ENCODE measurements at places on chromosomes 4 and X.

DNA sequence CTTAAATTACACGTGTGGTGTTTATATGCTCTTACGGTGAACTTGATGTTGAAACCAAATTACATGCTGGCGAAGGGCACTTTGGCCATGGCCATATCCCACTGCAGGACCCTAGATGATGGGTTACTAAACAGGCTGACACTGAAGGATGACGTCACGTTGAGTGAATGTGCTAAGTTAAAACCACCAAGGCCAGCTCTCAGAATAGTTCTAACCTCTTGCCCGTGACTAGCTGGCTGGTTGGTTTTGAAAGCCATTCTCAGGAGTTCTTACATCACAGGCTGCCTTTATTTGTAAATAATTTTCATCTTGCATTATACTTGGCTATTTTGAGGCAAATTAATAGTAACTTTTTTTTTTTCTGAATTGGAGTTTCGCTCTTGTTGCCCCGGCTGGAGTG lies 41.3 kb upstream of the PHEX start:
- DNase-seq, result no peak

DNA sequence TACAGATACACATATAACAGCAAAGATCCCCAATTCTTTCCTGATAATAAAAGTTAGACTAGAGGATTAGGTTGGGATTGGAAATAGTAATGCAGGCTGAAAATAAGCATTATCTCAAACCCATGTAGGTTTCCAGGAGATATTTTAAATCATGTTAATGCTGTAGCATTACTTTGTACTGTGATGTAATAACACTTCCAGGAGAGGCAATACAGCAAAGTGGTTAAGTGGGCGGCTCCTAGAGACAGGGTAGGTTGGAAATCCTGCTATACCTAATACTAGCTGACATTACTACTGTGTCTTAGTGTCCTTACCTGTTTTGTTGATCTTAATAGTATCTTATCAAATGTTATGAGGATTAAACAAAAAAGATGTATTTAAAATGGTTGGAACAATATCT lies 9.6 kb downstream of the PAICS start:
- no peak for DNase-seq

GRCh38 chrX:83535417-83536196 lies 27.5 kb downstream of the POU3F4 start:
- DNase-seq, result no peak

- DNase-seq, result peak; percentile 34
Measured at GRCh38 chr4:39044956-39045826, 13.0 kb upstream of the TMEM156 start.

DNA sequence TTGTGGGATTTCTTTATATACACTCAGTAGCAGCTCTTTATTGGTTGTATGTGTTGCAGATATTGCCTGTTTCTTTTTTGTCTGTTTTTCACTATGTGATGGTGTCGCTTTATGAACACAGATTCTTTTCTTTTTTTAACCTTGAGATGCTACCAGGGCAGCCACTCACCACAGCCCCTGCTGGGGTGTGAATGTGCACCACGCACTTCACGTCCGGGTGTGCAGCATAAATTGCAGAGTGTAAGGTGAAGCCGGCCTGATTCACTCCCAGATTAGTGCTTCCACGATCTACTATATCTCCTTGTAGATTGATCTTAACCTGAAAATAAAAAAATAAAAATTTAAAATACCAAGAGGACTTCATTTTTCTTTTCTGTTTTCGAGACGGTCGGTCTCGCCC lies 71.4 kb downstream of the FAM193A start:
- no peak for DNase-seq

GRCh38 chr4:123300222-123301039 lies 96.2 kb upstream of the SPRY1 start:
- no peak for DNase-seq

GRCh38 chr4:83328521-83329187 lies 6.0 kb downstream of the HPSE start:
- DNase-seq, result no peak

DNA sequence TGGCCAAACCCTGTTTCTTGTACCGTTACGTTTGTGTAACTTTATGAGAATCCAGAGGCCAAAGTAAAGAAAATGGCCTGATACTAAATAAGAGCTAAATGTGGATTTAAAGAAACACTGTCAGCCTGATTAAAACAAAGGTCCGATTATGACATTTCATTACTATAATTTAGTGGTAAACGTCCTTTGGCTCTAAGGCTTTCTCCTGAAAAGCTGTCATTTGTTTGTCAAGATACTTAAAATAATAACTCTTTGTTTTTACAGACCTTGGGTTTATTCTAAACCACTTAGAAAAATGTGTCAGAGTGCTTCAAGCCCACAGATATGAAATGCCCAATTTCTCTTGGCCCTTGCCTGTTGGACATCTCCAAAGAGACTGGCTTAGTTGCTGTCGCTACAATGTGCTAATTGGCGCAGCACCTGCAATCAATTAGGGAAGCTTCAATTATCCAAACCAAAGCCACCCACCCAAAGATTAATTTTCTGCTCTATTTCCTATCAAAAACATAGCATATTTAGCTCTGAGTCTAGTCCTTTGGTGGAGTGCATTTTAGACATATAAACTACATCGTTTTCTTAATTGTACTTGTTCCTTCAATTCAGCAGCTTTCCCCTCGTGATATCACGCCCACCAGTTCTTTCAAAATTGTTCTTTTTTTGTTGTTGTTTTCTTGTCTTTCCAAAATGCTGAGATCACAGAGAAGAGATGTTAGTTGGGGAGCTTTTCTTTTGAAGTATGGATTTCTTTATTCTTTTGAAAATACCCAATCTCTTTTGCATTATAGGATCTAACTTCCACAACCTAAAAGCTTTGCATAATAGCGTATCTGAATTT lies 13.6 kb downstream of the SMIM20 start:
- no peak for DNase-seq

DNA sequence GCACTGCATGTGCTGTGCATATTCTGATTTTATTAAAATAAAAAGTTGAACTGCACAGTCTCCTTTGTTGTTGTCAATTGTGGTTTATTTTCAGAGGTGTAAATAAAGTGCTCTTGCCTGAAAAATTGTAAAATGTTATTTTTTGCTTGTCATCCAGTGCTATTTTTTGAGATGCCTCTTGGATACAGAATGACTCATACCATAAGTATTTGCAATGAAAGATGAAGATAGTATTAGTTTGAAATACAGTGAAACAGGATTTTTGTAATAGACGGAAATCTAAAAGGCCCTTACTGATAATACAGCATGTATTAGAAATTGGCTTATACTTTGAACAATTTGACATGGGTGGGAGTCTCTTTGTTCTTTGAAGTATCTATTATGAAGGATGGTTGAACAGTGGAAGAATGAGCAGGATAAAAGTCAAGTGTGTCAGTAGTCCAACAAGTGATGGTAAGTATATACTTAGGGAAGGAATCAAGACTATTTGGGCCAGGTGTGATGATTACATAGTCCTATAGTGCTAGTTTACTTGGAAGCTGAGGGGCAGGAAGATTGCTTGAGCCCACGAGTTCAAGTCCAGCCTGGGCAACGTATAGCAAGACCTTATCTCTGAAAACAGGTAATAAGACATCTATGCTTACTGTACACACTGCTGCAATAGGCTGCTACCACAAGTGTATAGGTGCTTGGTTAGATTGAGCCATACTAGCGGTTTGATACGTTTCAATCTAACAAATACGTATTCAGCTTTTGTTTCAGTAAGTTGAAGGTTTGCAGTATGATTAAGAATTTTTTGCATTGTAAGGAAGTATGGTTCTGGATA lies 16.4 kb downstream of the DDX3X start:
- no peak for DNase-seq

DNA sequence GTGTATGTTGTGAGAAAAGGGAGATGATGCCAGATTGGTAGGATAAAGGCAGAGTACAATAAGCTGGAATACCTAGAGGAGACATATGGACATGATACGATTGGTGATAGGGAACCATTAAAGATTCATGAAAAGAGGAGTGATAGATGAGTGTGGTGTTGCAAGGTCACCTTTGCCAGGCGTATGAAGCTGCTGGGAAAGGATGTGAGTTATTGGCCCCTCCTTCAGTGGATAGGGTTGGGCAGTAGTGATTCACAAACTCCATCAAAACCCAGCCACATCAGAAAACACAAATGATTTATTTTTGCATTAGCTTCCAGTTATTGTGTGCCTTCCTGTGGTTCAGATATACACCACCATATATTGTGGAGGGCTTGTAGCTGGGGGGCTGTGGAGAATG lies 34.3 kb downstream of the TMEM164 start:
- no peak for DNase-seq

- no peak for DNase-seq
Measured at GRCh38 chrX:1181170-1181569, 31.3 kb downstream of the CRLF2 start.

- no peak for DNase-seq
Measured at GRCh38 chr4:34720571-34720970, 1523.7 kb downstream of the ARAP2 start.

- no peak for DNase-seq
Measured at GRCh38 chrX:136572030-136572429, 40.0 kb downstream of the VGLL1 start.

DNA sequence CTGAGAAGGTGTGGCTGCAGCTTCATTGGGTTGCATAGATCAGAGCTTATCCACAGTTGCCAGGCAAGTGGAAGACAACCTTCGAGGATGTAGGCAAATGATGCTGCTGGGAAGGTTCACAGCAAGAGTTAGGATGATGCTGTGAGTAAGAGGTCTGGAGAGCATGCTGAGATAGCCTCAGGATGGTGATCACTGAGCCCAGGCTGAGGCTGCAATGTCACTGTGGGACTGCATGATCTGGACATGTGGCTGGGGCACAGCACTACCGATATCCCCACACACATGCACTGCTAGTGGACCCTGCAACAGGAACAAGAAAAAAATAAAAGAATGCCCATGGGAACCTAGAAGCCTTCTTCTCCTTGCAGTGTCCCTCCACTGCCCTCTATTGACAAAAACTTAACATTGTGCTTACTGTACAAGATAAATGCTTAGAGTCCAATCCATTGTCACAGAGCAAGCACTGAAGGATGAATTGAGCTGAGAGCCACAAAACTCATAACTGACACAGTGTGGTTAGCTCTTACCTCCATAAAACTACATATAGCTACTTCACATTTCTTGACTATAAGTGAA lies 105.6 kb downstream of the CNKSR2 start:
- no peak for DNase-seq

- no peak for DNase-seq
Measured at GRCh38 chrX:17409566-17410290, 34.7 kb downstream of the NHS start.

DNA sequence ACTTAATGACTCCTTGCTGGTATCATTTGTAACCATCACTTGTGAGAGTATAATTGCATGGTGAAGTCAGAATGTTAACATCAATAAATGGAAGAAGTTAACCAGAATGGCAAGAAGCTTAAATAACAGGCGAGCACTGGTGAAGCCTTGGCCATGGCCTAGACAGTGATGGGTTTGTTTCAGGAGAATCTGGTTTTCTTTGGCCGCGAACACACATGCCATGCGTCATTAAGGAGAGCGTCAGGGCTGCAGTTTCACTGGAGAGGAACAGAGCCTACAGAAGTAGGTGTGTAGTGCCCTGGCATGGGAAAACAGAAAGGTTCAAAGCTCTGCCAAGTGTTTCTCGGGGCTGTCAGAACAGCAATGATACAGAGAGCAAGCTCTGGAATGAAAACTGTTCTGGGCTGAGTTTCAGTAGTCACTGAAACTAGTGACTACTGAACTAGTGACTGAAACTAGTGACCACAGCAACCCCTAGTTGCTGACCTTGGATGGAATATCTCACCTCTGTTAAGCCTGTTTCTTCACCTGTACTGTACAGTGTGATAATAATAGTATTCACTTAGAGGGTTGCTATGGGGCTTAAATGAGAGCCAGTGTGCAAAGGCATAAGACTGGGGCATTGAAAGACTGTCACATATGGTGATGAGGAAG lies 93.8 kb downstream of the C4orf51 start:
- no peak for DNase-seq

DNA sequence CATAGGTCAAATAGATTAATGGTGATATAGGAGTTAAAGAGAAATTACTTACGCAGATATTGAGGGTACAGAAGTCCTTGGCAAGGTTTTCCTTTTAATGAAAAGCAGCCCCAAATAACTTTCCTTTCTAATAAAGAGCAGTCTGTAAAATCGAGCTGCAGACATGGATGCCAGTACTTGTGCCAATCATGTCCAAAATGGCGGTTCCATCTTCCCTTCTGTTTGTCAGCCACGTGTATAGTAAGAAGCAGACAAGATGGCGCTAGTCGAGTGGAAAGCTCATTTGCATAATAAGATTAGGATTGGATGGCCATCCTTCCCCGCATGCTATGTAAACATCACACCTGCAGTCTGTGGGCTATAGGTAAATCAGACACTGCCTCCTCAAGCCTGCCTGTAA lies 68.5 kb downstream of the FGFBP1 start:
- DNase-seq, result no peak

GRCh38 chr4:106601519-106601918 lies 232.9 kb upstream of the GIMD1 start:
- DNase-seq, result no peak

DNA sequence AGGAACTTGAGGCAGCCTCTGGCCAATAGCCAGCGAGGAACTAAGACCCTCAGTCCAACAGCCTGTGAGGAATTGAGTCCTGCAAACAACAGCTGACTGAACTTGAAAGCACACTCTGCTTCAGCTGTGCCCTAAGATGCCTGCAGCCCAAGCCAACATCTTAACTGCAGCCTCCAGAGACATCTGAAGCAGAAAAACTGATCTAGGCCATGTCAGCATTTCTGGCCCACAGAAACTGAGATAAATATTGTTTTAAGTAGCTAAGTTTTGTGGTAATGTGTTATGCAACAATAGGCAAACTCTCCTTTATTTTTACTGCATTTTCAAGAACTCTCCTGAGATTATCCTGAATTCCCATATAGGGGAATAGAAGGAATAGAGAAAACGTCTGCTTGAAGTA lies 24.4 kb upstream of the PIGA start:
- no peak for DNase-seq

DNA sequence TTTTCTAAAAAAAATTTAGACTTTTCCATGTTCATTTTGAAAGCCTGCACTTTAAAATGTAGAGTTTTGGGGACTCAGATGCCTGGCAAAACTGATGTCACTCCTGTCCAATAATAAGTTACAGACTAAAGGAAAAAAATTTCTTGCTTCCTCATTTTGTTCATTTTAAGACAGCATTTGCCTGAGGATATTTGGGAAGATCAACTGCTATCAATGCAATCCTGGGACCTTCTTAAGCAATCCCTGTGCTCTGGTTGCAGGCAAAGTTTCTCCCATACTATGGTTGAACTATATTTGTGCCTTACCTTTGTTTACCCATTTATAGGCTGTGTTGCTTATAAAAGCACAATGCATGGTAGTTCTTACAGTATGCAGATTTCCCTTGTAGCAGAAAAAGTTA lies 280.4 kb downstream of the CFAP47 start:
- no peak for DNase-seq

Data from activated CD4-positive, alpha-beta T cell treated with anti-CD3 and anti-CD28 coated beads, Interleukin-2, amount 50 U/mL, for 1 hour (primary cell).